Fibroblast of pulmonary artery (primary cell): ENCODE measurements at places on chromosomes 3 and 15.

- DNase-seq: no peak
Measured at GRCh38 chr3:105158286-105158685, 208.4 kb upstream of the ALCAM start.

DNA sequence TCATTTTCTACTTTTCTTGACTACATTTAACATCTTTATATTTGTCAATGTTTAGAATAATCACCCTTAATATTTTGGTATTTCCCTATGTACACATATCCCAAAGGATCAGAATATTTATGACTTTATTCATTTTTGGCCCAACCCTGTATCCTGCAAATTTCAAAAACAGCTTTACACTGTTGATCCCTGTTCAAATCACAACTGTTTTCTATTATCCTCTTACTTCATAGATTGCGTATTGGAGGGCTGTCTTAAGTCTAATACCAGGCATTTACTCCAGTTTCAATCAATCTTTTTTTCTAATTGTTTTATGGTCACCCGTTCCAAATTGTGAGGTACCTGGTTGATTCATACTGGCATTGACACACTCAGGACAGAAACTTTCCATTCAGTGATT, 107.9 kb downstream of the RPL22L1 start:
- no peak for DNase-seq

GRCh38 chr3:103712320-103713008, 1277.6 kb downstream of the ZPLD1 start:
- peak; percentile 35 for DNase-seq

GRCh38 chr15:85496551-85497171, 116.3 kb downstream of the AKAP13 start:
- no peak for DNase-seq

DNA sequence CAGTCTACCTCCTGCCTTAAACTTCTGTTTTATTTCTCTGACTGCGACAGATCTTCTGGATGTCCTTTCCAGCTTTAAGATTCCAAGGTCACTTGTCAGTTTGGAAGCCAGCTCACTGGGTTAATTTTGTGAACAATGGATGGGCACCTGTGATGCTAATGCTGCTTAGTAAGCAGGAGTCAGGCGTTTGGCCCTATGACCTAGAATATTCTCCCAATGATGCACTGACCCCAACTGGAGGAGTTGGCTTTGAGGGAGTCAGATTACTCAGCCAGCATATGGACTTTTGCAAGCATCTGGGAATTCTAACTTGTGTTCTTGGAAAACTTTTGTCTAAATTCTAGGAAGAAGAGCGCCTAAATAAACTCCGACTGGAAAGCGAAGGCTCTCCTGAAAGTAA, 28.1 kb downstream of the HACD3 start:
- DNase-seq: peak; percentile 52

GRCh38 chr3:178808748-178809147, 262.9 kb downstream of the ZMAT3 start:
- DNase-seq: no peak

DNA sequence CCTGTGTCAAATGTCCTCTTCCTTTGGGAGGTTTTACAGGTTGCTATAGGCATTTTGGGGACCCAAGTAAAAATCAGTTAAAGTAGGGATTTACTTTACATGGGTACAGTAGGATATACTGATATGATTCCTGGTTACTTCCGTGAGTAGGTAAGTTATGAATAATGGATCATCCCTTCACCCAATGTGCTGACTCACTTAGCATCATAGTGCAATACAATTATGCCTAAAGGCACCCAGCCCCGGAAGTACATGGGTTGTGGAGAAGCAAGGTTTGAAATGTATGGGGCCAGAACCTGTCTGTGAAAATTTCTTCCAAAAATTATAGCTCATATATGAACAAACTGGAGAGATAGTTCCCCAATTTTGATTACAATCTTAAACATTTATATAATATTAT, 64.0 kb downstream of the GLB1 start:
- no peak for DNase-seq

GRCh38 chr15:59456114-59456513, 18.1 kb downstream of the FAM81A start:
- no peak for DNase-seq

DNA sequence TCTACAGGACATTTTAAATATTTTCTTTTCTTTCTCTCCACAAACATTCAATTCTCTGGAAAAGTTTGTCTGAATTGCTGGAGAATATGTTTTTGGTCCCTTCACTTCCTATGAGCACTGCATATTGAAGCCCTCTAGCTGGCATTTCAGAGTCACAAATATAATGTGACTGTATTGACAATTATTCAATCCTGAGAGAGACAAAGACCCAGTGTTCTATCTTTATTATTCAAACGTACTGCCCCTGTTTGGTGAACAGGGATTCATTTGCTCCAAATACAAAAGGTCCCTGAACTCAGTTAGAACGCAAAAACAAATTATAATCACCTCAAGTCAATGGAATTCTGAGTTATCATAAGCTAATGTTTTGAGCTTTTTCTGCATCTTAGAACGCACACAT, 173.1 kb upstream of the CDIN1 start:
- DNase-seq: no peak

- no peak for DNase-seq
Measured at GRCh38 chr3:122893754-122894668, 99.1 kb downstream of the SLC49A4 start.

DNA sequence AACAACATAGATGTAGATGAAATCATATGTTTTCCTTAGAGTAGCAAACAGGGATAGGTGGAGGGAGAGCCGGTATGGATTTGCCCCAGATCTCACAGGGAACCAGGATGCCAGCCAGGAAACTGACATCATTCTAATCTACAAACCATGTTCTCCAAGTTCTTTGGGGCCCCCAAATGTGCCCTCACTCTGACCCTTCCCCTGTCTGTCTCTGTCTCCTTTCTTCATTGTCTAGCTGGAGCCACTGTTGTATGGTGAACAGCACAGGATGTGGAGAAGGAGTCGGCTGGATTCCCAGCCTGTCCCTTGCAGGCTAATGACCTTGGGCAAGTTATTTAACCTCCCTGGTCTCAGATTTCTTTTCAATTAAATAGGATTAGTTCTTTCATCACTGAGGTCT, 962 bp downstream of the ATP13A5 start:
- no peak for DNase-seq

DNA sequence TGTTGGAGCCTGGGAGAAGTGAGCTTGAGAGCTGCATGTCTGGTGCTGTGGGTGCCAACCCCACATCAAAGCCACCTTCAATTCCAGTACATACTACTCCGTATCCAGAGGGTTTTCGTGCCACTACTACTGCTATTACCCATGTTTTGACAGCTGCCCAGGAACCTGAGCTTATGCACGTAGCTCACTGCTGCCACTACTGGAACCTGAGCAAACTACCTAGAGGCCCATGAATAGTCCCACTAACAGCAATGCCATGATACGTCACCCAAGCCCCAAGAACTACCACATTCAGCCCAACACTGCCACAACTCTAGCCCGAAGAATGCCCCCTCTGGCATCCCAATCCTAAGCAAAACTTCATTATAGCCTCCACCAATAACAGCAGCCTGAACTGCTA, 215.2 kb upstream of the BCHE start:
- no peak for DNase-seq

- no peak for DNase-seq
Measured at GRCh38 chr3:69113536-69113935, 8.9 kb downstream of the LMOD3 start.

DNA sequence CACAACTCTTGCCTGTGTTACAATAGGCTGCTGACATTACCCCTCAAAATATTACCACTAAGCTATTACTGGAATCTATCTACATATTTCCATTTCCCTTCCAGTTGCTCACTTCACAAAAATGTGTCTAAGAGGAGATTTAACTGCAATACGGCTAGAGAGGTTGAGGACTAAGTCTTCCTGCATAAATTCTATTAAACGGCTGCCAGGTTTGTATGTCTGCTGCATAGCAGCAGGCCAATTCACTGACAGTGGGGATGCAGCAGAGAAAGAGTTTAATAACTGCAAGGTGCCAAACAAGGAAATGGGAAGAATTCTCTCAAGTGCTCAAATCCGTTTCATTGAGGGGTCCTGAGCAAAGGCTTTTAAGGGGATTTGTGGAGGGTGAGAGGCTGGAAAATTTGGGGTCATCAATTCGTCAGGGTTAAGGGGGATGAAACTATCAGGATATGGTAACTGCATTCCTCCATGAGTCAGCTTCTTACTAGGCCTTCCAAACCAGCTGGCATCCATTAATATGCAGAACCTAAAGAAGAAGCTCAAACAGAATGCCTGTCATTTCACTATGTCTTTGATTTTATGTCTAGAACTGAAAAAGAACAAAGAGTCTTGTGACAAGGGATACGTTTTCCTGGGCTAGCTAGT, 675.6 kb downstream of the TBL1XR1 start:
- peak; percentile 57 for DNase-seq

- DNase-seq: no peak
Measured at GRCh38 chr15:42727750-42728381, 9.1 kb downstream of the CDAN1 start.

GRCh38 chr3:43104660-43105595, 951 bp downstream of the POMGNT2 start:
- DNase-seq: no peak
